Bronchial epithelial cell (primary cell): ENCODE measurements at places on chromosomes 6 and 20.

DNA sequence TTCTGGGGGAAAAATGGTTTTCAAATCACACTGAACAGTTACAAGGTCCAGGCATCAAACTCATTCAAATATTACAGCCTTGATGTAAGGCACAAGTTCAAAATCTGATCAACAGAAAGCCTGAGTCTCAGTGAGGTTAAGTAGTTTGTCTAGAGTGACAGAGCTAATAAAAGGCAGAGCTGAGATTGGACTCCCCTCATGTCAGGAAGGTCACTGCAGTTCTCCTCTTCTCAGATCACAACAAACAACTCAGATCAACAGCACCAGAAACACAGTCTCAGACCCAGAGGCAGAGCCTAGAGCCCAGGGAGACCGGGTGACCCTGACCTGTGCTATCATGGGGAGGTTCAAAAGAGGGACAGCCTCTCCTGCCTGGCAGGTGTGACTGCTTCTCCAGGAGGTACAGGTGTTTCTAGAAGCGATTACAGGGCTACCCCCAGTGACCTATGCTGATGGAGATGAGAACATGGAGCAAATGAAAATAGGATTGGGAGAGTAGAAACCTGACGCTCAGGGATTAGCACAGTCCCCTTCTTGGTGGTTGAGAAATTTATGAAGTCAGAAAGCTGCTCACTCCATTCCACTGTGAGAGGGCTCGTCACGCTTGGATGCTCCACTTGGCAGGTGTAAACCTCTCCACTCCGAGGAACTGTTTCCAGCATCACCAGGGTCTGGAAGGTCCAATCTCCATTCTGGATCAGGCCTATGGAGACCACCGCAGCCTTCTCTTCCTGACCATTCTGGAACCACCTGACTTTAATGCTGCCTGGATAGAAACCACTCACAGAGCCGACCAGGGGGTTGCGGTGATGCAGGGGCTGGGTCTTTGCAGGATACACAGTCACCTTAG lies 24.3 kb upstream of the HLA-DRB5 start:
- no peak for DNase-seq

GRCh38 chr6:128305228-128305627 lies 215.2 kb downstream of the PTPRK start:
- peak; percentile 29 for DNase-seq

- no peak for DNase-seq
Observed at GRCh38 chr6:99736302-99736701, 129.7 kb downstream of the PRDM13 start.

GRCh38 chr20:37670351-37670791 lies 23.5 kb upstream of the CTNNBL1 start:
- DNase-seq, result no peak

DNA sequence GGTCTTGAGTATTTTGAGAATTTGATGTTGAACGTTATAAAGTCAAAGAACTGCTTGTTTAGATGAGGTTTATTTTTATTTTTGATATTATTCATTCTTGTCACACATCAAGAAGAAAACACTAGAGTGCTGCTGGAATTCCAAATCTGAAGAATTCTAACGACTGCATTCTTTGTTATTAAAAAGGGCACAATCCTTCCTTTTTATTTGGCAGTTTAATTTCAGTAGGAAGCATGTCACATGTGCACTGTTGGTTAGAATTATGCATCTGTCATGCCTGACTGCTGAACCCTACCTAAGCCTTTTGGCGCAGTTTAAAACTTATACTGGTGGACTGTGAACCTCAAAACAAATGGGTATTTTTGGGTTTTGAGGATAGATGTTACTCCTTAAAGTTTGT lies 4.0 kb downstream of the ID4 start:
- no peak for DNase-seq

DNA sequence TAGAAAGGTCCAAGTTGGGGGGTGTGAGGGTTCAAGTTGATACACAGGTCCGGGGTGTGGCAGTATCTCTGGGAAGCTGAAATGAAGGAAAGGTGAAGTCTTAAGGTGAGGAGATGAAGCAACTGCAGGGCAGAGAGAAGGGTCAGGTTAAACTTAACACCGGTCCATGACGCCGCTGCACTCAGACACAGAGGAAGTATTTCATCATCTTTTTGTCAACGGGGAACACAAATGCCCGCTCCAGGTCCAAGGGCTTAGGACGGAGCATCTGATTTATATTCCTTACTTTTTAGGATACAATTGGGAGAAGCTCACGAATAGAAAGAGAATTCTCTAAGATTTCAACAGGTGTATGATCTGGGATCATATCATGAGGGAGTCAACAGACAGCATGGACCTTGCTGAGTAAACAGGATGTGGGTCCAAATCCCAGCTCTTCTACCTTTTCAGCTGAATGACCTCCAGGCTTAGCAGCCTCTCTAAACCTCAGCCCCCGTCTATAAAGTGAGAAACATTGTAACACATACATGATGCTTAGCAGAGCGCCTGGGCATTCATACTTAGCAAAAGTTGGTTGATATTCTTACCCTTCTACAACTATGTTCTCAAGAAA lies 197.5 kb downstream of the ATXN1 start:
- no peak for DNase-seq

GRCh38 chr6:116444575-116444974 lies 16.6 kb upstream of the CALHM6 start:
- no peak for DNase-seq

- DNase-seq, result no peak
Observed at GRCh38 chr6:38387971-38388370, 251.8 kb downstream of the BTBD9 start.

GRCh38 chr20:53872561-53873229 lies 197.7 kb downstream of the BCAS1 start:
- no peak for DNase-seq

- no peak for DNase-seq
Observed at GRCh38 chr20:20959031-20959755, 147.0 kb downstream of the LINC00237 start.

DNA sequence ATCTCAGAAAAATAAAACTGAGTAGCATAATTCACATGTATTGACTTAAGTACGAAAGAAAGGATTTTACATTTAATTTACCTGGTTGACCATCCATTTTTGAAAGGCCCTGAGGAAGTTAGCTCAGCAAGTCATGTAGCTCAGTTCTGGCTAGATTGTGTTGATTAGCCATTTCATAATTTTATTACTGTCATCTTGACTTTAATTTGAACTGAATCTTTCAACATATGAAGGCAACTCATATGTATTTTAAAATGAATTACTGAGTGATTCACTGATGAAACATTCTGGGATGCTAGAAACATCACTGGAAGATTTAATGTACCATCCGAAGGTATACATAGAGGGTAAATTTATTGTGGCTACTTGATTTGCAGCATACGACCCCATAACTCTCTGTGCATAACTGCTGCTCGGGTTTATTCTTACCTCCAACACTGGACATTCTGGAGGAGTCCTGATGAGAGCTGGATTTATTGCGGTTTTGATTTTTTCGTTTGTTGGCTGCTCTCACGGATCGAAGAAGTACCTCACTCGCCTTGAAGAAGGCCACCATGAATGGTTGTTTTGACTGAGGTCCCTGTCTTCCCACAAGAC lies 101.7 kb downstream of the BMP5 start:
- no peak for DNase-seq

- no peak for DNase-seq
Observed at GRCh38 chr6:47144306-47144705, 102.2 kb upstream of the ADGRF1 start.

DNA sequence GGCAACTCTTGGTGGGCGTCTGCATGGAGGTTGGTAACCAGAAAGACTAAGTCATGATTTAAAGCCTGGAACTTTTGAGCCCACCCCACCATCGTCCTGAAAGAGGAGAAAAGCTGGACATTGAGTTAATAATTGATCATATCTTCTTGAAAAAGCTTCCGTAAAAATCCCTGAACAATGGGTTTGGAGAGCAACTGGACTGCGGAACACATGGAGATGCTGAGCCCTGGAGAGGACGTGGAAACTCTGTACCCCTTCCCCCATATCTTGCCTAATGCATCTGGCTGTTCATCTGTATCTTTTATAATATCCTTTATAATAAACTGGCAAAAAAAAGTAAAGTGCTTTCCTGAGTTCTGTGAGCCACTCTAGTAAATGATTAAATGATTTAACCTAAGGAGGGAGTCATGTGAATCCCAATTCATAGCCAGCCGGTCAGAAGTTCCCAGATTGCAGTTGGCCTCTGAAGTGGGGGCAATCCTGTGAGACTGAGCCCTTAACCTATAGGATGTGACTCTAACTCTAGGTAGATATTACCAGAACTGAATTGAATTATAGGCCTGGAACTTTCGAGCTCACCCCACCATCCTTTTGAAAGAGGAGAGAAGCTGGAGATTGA lies 26.5 kb upstream of the LGSN start:
- no peak for DNase-seq

GRCh38 chr6:24761193-24761835 lies 13.4 kb upstream of the GMNN start:
- DNase-seq, result no peak

GRCh38 chr6:35034411-35035191 lies 106.5 kb downstream of the TCP11 start:
- DNase-seq, result peak; percentile 76

GRCh38 chr20:15772826-15773225 lies 800.4 kb downstream of the KIF16B start:
- DNase-seq, result no peak

DNA sequence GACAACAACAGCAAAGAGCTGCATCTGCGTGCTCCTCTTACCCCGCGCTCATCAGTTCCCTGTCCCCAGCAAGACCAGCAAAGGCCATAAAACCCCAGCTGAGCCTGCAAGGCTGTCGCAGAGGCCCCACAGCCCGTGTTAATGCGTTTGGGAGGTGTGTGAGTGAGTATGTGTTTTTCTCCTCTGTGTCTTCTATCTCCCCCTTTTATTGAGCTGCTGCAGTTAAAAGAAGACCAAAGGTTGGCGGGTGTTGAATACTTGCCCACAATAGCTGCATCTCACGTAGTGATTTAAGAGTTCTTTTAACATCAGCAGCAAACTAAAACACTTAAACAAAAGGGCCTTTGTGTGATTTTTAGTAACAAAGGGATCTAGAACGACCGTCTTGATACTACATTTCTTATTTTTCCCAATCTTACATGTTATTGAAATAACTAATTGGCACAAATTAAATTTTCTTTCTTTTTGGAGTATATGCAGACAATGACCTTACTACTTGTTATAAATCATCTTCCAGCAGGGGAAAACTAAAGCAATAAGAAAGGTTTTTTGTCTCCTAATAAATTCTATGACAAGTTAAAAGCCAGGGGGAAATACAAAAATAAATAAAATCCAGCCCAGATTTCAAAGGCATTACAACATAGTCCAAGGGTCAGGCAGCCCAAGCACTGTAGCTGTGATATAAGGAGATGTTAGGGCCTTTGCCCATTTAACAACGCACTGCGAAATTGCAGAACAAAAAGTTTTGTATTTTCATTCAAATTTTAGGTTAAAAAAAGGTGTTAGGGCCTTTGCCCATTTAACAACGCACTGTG lies 27.2 kb upstream of the CNKSR3 start:
- DNase-seq, result no peak

DNA sequence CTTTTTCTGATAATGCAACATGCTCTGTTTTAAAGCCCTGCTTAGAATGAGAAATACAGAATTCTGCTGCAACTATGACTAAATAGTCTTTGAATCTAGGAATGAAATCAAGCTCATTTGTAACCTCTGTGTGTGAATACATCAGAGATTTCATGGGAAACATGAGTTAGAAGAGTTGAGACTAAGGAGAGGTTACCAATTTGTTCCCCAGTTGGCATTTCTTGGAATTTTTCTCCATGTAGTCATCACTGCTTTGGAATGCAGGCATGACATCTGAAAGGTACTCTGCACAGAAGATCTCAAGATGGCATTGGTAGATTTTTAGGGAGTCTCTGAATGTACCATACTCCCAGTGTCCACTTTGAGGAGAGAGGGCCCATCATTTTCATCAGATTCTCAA lies 237.2 kb downstream of the TFAP2A start:
- peak; percentile 50 for DNase-seq

DNA sequence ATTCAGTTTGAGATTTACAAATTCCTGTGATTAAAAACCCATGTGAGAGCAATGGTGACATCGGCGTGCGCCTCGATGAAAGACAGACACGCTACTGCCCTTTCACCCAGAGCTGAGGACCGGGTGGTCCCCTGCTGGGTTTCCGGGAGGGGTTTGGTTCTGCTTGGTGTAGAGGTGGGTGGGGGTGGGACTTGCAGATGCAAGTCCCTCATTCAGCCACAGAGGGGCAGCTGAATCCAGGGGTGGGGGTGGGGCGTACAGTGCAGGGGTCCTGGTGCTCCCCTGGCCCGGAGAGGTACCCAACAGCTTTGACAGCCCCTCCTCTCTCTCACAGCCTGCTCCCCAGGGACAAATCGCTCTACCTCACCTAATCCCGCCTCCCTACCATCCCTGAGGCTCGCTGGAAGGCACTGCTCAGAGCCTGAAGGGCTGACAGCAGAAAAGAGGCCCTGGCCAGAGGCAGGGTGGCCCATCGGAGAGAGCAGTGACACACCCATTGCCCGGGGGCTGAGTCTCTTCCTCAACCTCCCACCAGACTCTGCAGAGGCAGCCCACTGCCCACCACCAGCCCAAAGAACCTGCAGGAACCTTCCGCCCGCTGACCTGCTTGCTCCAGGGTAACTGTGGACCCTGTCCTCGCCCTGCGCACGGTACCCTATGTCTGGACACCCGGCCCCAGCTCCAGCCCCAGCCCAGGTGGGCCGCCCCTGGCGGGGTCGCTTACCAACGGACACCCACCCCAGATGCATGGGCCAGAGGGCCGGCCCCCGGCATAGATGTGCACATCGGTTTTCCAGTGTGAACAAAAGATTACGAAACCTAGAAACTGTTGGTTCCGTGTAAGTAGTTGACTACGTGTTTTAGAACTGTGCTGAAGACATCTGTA lies 118.4 kb downstream of the JPH2 start:
- DNase-seq, result no peak

DNA sequence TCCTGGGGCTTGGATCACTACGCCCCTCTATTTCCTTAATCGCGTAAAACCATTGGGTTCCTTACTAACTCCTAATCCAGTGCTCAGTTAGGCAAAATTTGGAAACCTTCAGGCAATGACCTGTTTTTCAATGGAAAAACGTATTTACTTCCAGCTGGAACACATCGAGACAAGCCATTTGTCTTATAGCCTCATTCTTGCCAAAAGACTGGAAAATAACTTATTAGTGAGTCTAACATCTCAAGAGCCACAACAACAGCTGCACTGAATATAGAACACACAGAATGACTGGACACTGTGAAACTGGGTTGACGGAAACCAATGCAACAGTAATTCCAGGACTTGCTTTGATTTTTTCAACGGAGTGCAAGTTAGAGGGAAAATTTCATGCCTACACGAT lies 125.2 kb upstream of the MAP3K7 start:
- DNase-seq, result no peak

- no peak for DNase-seq
Observed at GRCh38 chr6:141659582-141659981, 473.1 kb upstream of the GJE1 start.

GRCh38 chr6:49030251-49031020 lies 432.6 kb downstream of the MMUT start:
- no peak for DNase-seq

GRCh38 chr20:50305636-50306477 lies 115.2 kb downstream of the CEBPB start:
- peak; percentile 32 for DNase-seq

DNA sequence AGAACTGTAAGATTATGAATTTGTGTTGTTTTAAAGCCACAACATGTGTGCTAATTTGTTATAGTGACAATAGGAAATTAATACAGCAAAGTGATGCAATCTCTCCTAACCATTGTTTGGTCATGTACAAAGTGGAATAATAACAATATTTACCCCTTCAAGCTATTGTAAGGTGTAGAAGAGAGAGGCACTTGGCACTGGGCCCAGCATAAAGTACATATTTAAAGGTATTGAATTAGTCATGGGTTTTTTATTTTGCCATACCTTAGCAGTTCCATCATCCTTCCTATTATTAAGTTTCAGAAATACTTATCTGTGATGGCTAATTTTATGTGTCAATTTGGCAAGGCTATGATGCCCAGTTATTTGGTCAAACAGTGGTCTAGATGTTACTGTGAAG lies 322.4 kb upstream of the TSHZ2 start:
- DNase-seq, result peak; percentile 88
